ENCODE measurements at places on chromosomes 6 and 20.

- no peak for DNase-seq
Observed at GRCh38 chr20:19777315-19777714, 19.3 kb downstream of the RIN2 start.

DNA sequence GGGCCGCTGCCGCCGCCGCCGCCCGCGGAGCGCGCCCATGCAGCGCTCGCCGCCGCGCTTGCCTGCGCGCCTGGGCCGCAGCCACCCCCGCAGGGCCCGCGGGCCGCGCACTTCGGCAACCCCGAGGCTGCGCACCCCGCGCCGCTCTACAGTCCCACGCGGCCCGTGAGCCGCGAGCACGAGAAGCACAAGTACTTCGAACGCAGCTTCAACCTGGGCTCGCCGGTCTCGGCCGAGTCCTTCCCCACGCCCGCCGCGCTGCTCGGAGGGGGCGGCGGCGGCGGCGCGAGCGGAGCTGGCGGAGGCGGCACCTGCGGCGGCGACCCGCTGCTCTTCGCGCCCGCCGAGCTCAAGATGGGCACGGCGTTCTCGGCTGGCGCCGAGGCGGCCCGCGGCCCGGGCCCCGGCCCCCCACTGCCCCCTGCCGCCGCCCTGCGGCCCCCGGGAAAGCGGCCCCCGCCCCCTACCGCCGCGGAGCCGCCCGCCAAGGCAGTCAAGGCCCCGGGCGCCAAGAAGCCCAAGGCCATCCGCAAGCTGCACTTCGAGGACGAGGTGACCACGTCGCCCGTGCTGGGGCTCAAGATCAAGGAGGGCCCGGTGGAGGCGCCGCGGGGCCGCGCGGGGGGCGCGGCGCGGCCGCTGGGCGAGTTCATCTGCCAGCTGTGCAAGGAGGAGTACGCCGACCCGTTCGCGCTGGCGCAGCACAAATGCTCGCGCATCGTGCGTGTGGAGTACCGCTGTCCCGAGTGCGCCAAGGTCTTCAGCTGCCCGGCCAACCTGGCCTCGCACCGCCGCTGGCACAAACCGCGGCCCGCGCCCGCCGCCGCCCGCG, 730 bp downstream of the INSM1 start:
- DNase-seq, result no peak

GRCh38 chr6:2763876-2764540, 1.2 kb upstream of the WRNIP1 start:
- DNase-seq, result no peak

DNA sequence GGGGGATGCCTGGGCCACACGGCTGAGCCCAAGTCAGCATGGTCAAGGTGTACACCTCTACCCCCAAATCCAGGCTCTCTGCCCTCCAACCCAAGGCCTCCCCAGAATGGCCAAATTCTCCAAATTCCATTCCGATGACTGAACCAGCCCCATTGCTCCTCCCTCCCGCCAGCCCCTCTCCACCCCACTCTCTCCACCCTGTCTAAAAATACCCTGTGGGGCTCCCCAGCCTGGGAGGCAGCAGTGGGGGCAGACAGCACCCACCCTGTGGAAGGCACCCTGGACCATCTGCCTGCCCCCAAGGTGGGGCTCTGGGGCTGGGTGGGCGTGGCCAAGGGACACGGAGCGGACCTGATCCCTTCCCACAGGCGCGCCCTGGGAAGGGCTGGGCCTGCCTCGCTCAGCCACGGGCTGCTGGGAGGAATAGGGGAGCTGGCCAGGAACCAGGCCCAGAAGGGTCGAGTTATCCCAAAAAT, 11.4 kb downstream of the TEAD3 start:
- no peak for DNase-seq

GRCh38 chr6:27867051-27867944, 44.9 kb downstream of the OR2B2 start:
- DNase-seq, result no peak

GRCh38 chr6:43680308-43681200, 7.0 kb downstream of the MRPS18A start:
- DNase-seq, result no peak

DNA sequence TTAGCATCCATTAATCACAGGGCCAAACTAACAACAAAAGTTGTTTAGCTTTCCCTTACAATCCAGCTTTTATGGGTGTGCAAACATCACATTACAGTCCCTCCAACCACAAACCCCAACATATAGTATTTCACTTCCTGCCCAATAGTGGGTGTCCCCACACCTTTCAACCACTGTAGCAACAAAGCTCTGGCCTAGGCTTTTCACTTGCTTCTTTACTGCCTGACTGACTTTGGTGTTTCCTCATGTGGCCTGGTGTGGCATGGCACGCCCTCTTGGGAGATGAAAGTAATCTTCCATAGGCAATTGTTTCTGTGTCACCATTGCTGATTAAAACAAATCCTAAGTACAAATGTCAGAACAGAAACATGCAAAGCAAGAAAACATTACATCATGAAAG, 46.3 kb downstream of the MCM8 start:
- DNase-seq, result no peak

GRCh38 chr6:36357872-36358225, 21.2 kb upstream of the BNIP5 start:
- no peak for DNase-seq
